Mesothelial cell of epicardium (in vitro differentiated cells): ENCODE measurements at places on chromosomes 5 and 9. TPM values are rescaled to one million over a fixed set of nuclear protein-coding genes. Genes with fewer than 3 reads are reported as not detected.

DNA sequence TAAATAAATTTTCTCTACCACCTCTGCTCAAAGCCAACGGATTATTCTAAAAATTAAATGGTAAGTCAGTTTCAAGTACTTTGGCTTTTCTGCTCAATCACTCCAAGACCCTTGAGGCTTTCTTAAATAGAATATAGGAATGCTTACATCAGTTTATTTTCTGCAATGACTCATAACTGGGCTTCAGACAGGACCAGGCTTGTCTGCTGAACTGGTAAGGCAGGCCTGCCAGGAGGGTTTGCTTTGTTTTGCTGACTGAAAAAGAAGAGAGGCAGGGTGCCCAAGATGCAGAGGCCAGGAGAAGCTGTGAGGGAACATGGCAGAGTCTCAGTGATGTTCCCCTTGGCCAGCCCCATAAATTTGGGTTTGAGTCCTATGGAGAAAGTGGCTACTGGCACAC, 60.3 kb upstream of the EPB41L4A start:
- no peak for DNase-seq

- no peak for DNase-seq
Measured at GRCh38 chr5:69152731-69153130, 14.2 kb upstream of the CCNB1 start.

GRCh38 chr9:18489861-18490260, 15.9 kb downstream of the ADAMTSL1 start:
- DNase-seq = no peak

DNA sequence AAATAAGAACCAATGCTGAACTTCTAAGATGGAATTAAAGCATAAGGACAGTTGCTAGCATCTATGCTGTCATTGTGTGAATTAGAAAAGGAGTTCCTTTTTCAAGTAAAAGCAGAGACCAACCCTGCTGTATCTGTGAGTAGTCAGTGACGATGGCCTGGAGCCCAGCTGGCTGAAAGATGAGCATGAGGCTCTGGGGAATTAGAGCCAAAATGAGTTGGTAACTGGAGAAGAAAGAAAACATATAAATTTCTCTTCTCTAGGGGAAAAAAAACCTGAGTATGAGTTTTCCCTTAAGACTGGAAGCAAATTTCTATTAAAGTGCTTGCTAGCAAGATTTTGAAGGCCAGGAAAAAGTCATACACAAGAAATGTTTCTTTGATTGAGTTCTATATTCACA, 1.6 kb upstream of the SPZ1 start:
- DNase-seq = no peak

DNA sequence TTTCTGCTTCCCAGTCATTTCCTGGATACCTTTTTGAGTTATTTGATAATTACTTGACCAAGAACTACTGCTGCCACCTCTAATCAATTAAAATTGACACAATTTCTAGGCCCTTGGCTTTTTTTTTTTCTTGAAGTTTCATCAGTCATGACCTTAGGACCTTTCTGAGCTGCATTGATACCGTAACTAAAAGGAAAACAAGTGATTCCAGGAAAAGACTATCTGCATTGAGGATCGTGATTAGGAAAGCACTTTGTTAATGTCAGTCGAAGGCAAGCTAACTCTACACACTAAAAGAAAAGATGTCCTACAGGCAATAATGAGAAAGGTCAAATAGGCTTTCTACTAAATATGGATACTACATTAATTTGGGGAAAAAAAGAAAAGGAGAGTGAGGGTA, 69.9 kb downstream of the ARSB start:
- DNase-seq = no peak

DNA sequence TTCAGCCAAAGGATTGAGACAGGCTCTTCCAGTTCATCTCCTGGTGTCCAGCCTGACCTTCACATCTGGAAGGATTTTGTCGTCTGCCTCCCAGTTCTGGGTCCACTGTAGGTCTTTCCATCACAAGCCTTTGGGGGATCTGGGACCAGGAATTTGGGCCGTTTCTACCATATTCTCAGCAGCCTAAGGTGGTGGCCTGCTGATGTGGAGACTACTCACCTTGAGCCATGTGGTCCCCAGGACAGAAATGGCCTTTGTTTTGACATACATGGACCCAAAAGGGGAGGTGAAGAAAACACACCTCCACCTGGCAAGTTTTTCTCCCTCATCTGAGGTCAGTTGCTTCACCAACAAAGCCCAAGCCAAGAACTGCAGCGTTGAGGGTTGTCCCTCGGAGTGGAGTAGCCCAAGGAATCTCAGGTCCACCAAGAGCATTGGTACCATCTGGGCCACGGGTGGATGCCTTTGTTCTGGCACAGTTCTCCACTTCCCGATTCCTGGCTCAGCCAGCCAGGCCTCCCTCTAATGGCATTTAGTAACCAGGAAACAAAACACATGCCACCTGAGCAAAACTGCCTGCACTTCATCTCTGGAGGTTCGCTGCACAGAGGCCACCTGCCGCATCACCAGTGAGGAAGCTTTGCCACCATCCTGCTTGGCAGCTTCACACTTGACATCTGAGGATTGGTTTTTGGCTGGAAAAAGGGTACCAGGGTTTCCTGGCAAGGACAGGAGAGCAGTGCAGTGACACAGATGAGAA, 24.7 kb downstream of the AMBP start:
- DNase-seq = no peak

- DNase-seq = no peak
Measured at GRCh38 chr9:121253821-121254501, 14.0 kb upstream of the GSN start.

- no peak for DNase-seq
Measured at GRCh38 chr5:176153741-176154140, 84.5 kb upstream of the SIMC1 start.

GRCh38 chr5:132020568-132021339, 9.3 kb upstream of the ACSL6 start:
- DNase-seq = no peak

DNA sequence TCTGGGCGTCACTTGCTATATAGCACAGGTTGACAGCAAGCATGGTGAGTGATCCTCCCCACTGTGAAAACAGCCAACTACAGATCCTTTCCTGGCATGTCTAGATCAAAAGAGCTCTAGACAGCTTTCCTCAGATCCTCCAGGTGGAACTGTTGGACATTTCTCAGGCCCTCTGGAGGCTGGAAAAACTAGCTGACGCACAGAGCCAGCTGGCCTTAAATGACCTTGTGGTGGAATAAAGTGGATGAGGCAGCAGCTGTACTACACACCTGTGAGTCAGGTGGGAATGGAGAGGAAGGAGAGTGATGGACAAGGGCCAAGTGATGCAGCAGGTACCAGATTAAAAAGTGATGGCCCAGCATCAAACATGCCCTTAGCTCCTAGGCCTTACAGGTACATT, 172.7 kb downstream of the TRIM32 start:
- no peak for DNase-seq

- peak; percentile 90 for DNase-seq
Measured at GRCh38 chr5:81194633-81195334, 38.3 kb upstream of the CKMT2 start.

DNA sequence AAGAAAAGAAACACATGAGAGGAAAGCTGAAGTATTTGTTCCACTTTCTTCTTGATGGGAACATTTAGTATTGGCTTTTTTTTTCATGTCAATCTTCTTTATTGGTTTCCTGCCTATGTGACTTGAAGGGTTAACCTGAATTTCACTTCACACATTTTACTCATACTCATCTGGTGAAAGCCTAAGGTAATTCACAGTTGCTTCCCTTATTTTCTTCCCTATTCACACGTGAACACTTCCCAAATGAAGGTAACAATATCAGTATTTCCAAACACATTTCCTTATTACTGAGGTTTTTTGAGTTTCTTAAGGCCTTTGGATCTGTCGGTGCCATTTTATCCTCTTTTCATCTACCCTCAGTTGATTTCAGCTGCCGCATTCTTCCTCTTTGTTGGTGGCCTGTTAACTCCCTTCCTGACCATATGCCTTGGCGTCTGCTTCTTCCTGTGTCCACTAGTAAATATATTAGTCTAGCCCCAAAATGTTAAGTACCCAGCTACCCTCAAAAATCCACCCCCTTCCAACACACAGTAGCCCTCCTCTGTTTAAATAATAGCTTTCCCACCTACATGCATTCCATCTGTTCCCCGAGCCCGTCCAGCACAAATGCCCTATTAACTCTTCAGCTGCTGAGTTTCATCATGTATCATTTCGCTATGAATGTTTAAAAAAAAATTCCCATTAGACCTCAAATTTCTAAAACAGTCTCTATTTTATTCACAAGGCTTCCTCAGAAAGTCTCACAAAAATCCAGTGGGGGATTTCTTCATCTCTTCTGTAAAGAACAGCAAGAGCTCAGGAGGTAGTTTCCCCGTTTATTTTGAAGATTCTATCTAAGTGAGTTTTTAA, 97.3 kb downstream of the USP20 start:
- DNase-seq = no peak

- DNase-seq = no peak
Measured at GRCh38 chr9:700365-701282, 140.9 kb upstream of the DMRT1 start.

DNA sequence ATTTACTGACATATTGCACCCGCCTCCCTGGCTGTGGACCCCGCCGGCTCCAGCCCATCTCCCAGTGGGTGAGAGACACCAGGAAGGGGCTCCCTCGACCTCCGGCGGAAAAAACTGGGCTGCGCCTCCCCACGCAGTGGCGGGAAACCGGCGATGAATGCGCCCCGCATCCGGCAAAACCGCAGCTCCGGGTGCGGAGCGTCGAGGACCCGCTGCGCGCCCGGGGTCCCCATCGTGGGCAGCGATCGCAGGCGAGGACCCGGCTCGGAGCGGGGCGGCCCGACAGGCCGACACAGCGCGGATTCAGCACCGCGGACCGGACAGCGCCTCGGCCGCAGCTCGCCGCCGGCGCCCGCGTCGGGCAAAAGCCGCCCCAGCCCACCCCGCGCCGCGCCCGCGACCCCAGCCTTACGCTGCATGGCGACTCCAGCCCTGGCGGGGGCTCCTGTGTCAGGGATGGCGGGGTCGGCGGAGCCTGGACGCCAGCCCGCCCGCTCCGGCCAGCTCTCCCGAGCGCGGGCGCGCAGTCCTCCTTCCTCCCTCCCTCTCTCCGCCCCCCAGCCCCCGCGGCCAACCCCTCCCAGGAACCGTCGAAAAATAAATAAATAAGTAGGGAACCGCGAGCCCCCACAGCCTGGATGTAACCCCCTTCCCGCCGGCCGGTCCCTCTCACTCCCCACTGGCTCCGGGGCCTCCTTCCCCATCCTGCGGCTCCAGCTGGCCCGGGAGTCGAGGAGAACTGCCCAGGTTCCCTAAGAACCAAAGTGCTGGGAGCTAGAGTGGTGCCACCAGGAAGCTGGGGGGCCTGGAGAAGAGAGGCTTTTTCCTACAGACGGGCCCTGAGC, 3.1 kb downstream of the LHX3 start:
- DNase-seq = peak; percentile 78

GRCh38 chr9:110447476-110447875, 109.8 kb upstream of the TXNDC8 start:
- DNase-seq = no peak

- DNase-seq = no peak
Measured at GRCh38 chr9:109171926-109172325, 4.9 kb upstream of the FRRS1L start.

Gene PCDHGB3
- total RNA-seq = 0.59 to 0.74 TPM (median 0.64 TPM) in 3 replicates

Gene SPATA6L
- total RNA-seq = 5.5 to 6.7 TPM (median 6.1 TPM) in 3 replicates

Gene CHSY3
- total RNA-seq = 3.6 to 4.8 TPM (median 3.6 TPM) in 3 replicates

Gene RNF183
- 0.16 to 0.53 TPM (median 0.29 TPM) in 3 replicates for total RNA-seq
